T-helper 9 cell (primary cell): ENCODE measurements at places on chromosomes 1 and 21.
A peak's percentile ranks its signal among the peaks of the same experiment; 100 is the strongest.

DNA sequence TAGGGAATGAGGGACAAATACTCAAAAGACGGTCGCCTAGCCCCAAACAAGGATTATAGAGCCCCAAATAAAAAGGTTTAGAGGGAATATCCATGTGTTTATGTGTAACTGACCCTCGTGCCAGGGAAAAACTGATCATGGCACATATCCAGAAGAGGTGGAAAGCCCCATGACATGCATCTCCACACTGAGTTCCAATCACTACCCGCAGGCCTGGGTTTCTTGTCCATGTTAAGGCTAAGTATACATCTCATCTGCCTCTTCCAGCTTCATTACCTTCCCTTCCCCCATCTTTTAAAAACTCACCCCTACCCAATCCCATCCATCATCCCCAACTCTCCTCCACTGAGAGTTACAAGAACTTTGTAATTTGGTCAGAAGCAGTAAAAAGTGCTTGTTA is 15.2 kb downstream of the GADD45A start:
- no peak for DNase-seq

- DNase-seq = no peak
Measured at GRCh38 chr1:156747742-156748669, 3.5 kb downstream of the HDGF start.

DNA sequence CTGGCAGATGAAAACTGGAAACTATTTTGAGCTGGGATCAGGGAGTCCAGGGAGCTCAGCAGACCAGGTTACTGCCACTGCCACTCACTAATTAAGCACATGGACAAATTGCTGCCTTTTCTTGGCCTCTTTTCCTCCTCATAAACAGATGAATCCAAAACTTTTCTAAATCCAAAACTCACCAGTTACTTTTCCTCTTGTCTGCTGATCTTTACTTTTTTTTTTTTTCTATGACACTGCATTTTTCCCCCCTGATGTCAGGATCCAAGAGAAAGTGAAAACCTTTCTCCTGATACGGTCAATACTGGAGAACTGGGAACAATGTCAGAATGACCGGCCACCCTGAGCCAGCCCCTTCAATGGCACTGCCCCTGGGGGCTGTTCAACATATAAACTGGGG is 405.8 kb downstream of the DUSP10 start:
- DNase-seq = no peak

- no peak for DNase-seq
Measured at GRCh38 chr1:204126956-204127355, 24.9 kb downstream of the ETNK2 start.

DNA sequence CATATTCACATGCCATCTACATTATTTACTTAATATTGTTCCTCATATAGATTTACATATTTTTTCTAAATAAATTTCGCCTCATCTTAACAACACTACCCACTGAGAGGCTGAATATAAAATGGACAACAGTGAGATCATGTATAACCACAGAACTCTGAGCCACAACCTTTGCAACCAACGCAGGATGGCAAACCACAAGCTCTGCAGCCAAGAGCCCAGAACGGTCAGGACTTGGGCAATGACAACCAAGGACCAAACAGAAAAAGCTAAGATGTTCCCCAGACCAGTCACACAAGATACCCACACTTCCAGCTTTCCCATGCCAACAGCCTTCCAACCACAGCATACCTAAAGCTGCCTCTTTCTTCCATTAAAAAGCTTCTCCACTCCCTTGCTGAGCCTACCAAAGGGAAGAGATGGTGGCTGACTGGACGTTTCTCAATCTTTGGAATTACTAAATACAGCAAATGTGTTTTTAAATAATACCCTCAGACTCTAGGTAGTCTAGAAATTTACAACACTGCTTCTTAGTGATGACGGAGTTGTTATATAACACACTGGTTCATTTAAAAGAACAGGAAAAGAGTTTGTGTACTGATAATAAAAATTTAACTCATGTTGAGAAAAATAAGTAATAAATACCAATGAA is 117.9 kb downstream of the AKT3 start:
- DNase-seq = no peak

DNA sequence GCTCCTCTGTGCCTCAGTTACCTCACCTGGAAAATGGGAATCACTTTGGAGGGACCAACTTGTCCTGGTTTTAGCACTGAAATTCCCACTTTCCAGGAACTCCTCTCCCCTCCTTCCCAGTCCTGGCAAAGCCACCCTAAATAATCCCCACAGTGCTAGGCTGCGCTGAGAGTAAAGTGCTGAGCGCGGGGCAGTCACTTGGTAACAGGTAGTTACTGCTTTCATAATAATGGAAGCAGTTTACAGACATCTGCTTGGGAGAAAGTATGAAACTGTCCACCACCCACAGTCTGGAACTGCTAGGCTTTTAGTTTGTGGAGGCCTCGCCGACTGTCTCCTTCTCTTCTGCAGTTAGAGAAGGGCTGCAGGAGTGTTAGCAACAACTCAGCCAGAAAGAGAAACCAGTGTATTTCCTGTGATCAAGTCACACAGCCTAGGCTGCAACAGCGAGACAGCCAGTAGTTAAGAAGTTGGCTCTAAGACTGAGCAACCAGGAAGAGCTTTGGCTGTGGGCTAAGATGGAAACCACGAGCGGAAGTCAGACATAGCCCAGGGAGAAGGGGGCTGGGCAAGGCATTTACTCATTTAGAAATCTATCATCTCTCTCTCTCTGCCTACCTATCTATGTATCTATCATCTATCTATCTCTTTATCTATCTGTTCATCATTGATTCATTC is 30.8 kb upstream of the ABCG1 start:
- DNase-seq = peak; percentile 69

- no peak for DNase-seq
Measured at GRCh38 chr1:79568411-79568810, 561.9 kb upstream of the ADGRL4 start.

DNA sequence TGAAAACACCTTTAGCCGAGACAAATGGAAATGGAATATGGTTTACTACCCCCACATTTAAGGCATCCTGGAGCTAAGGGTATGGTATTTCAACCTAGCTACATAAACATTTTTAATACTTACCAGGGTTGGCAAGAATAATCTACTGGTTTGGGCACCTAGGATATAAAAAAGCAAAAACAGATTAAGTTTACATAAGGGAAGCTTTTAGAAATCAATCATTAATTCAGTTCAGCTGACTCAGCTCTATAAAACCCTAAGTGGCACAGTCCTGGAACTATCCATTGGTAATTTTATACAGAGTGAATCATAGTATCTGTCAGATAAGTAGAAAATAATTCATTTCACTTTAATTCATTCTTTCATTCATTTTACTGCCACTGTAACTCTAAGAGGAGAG is 355.2 kb downstream of the VAV3 start:
- no peak for DNase-seq

- DNase-seq = no peak
Measured at GRCh38 chr1:64323882-64324281, 120.5 kb downstream of the UBE2U start.

GRCh38 chr1:28395181-28395580 is 25.6 kb downstream of the PHACTR4 start:
- no peak for DNase-seq

DNA sequence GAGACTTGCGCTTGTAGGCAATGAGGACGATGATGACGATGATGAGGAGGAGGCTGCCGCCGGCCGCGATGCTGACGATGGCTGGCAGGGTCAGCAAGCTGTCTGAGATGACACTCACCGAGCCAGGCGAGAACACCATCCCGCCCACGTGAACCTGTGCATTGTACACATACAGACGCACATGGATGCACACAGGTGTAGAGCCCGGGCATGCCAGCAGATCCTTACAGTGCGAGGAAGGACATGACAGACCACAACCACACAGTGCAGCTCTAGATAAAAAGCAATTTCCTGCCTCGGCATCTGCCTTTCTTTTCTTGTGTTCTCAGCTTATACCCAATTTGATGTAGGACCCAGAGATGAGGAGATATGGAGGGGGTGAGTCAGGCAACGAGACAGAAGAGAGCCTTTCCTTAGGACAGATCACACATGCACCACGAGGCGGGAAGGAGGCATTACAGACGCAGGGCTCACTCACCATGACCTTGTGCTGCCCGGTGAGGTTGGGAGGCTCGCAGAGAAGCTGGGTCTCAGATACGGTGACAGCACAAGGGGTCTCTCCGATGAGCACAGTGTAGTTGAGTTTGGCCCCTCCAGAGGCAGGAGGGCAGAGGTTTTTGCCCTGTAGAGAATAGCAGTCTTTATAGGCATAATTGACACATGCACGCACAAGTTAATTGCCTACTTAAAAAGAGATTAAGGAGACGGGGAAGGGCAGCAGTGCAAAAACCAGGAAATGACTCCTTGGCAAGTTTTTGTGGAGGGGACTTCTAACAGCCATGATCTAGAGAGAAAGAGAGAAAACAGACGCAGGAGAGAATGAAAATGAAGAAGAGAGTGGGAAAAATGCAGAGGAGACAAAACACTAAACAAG is 133.9 kb upstream of the CD34 start:
- DNase-seq = no peak

- no peak for DNase-seq
Measured at GRCh38 chr1:88973520-88974137, 18.8 kb downstream of the KYAT3 start.

DNA sequence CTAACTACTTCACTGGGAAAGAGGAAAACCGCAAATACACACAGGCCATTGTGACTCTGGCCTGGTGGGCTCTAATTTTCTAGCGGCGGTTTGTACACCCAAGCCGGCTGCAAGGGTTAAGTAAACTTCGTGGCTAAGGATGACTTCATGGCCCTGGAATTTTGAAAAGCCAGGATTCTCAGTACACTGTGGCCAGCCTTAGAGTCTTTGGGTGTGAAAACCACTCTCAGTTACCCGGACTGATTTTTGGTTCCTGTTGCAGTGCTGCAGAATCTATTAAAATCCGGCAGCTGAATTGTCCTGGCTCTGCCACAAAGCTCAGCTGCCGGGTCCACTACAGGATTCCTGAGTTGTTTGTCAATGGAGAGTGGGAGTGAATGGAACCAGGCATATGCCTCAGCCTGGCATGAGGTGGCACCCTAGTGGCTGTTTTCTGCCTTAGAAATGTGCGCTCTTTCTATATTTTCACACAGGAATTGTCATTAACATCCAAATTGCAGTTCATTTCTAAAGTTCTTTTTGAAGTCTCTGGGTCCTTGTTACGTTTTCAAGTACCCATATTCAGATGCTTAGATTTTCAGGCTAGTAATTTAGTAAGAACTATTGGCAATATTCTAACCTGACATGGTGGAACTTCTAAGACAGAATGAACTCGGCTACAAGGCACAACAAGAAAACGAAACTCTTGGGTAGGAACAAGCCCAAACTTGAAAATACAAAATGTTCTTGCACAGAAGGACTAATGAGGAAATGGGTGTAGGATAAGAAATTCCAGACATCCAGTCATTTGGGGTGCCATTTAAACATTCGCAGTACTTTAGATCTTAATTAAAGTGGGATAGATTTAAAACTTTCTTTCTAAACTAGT is 255.9 kb downstream of the NFIA start:
- no peak for DNase-seq

DNA sequence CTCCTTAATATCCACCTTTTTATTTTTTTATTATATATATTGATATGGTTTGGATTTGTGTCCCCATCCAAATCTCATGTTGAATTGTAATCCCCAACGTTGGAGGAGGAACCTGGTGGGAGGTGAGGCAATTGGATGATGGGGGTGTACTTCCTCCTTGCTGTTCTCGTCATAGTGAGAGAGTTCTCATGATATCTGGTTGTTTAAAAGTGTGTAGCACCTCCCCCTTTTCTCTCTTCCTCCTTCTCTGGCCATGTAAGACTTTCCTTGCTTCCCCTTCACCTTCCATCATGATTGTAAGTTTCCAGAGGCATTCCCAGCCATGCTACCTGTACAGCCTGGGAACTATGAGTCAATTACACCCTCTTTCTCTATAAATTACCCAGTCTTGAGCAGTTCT is 22.7 kb upstream of the CCSAP start:
- DNase-seq = no peak

- no peak for DNase-seq
Measured at GRCh38 chr21:28253338-28253737, 739.3 kb downstream of the LTN1 start.

DNA sequence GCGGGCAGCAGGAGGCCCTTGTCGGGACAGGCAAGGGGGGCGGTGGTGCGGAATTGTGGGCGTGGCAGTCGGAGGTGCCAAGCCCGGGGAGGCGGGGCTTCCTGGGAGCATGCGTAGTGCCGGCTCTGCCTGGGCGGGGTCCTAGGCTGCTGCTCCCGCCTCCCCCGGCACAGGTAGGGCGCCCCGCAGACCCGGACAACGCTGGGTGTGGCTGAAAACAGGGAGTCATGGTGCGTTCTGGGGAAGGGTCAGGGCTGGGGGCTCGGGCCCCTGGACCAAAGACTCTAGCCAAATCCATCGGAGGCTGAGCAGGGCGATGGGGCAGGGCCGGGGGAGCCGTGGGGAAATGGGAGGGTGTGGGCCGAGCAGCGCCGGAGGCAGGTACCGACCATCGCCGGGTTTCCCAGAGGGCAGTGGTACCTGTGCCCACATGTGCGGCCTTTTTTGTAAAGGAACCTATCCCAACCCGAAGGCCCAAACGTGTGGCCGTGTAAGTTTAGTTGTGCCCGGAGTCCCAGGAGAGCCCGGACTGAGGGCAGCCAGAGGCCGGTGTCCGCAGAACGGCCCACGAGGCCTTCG is 231.9 kb downstream of the SDCCAG8 start:
- DNase-seq = no peak

- DNase-seq = no peak
Measured at GRCh38 chr1:182765391-182765790, 24.2 kb upstream of the NPL start.

DNA sequence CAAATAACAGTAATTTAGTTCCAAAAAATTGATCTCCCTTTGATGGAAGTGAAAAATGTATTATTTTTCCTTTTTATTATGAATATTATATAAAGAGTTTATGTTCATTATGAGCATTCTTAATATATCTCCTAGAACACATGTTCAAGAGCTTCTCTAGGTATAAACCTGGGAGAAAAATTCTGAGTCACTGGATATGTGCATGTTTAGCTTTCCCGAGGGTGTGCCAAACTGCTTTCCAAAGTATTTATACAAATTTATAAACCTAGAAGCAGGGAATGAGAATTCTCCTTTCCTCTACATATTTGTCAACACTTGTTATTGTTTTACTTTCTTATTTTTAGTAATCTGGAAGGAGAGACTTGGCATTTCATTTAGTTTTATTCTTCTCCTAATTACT is 25.0 kb downstream of the XCL2 start:
- DNase-seq = no peak

DNA sequence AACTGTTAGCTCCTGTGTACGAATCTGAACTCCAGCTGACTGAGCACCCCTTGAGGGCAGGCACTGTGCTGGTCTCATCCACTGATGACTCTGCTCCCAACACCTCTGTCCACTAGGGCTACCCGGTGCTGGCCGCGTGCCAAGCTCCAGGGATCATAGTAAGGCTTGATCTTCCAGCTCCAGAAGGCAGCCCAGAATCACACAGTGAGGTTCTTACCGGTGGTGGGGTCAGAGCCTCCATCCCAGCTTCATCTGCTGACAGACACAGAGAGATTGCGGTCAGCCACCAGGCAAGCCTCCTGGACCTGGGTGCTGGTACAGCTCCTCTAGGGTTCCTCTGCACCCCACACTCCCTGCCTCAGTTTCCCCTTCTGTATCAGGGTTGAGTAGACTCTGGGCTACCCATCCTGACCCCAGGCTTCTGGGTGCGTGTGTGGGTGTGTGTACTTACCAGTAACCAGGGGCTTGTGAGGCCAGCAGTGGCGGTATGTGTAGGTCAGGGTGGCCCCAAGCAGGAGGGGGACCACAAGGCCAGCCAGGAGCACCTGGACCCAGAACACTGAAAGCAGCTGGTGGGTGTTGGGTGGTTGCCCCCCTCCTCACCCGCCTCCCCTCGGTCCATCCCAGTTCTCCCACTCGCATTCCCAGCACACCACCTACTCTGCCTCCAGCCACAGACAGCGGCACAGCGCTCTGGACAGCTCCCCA is 3.4 kb downstream of the TNFRSF25 start:
- DNase-seq = no peak
